Activated naive CD8-positive, alpha-beta T cell treated with anti-CD3 and anti-CD28 coated beads for 36 hours (primary cell): ENCODE measurements at places on chromosomes 5 and 9. TPM values are rescaled to one million over a fixed set of nuclear protein-coding genes. Genes with fewer than 3 reads are reported as not detected.

DNA sequence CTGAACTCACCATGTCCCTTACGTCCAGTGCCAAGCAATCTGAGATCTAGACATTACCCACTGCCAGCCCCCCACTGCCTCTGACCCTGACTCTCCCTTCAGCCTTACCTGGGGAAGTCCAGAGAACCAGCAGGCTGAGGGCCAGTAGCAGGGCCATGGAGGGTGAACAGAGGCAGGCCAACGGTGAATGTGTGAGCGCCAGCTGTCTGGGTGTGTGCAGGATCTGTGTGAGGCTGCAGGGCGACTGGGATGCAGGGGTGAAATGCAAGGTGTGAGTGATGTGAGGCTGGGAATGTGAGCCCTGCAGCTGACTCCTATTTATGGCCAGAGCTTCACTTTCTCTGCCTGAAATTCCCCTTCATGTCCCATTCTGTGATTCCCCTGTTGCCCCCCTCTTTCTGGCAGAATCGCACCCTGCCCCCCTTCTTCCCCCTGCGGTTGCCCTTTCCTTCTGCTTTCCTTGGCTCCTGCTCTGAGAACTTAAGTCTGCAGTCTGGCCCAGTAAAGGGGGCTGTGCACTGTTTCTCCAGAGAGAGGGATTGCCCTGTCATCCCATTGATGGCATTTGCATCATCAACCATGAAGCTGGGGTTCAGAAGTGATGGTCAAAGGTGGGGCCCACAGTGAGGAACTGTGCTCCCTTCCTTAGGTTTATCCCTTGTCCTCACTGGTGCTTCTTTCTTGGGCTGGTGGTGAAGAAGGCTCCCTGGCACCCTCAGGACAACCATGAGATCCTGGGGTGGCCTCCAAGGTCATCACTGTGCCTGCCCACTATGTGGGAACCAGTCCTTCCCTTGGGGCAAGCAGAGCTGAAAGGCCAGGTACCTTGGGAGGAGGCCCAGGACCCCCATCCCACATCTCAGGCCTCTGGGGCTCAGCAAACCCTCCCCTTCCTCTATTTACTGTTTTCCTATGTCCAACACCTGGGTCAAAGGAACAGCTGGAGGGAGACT lies at the start of gene CCL19:
Gene CCL19, minus strand, starts transcription at position 294 of the 953 bp plus-strand sequence. Its CDS starts 137 bp downstream, at position 157.
- no peak for DNase-seq

- DNase-seq: no peak
Observed at GRCh38 chr9:126569036-126569435, 44.7 kb upstream of the LMX1B start.

Gene DDX4
- total RNA-seq: not detected

Gene ALDH1A1
- not detected for total RNA-seq
